Activated CD4-positive, alpha-beta T cell treated with anti-CD3 and anti-CD28 coated beads for 1 hour (primary cell): ENCODE measurements at places on chromosomes 2 and 18.

DNA sequence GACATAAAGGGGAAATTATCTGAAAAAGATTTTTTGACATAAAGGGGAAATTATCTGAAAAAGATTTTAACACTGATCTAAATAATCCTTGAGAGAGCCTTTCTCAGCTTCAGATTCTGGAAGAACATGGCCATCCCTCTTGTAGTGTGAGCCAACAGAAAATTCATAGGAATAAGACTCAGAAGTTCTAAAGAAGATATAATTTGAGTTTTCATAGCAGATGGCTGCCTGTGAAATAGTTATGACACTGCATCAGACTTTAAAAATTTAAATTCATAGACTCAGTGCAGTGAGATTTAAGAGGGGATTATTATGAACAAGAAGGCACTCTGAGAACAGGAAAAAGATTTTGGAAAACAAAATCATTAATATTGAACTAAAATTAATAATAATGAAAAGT lies 50.6 kb downstream of the NCOA1 start:
- no peak for DNase-seq

DNA sequence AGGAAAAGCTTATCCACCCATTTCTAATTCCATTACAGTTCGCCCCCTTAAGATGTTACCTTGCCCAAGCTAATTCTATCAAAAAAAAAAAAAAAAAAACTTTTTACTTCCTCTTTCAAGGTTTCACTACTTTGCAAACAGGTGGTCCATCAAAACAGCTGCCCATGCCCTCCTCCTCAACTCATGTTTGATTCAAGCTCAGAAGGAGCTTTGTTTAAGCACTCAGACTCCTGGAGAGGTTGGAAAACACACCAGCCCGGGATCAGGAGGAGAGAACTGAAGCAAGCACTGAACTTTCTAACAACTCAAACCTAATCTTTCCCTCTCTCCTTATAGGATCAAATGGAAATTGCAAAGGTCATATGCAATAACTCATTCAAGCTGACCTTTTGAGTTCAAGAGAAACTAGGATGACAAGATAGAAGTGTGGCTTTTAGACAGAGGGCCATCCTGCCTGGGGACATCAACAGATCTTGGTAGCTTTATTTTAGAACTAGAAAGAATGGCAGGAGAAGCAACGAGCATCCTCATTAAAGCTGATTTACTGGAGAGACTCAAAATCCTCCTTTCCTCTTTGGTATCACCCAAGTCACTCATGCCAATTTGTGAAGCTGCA lies 28.3 kb upstream of the FZD7 start:
- DNase-seq, result no peak

- no peak for DNase-seq
Observed at GRCh38 chr2:238964544-238965067, 116.7 kb downstream of the TWIST2 start.

- no peak for DNase-seq
Observed at GRCh38 chr2:240436683-240437550, 1.5 kb downstream of the GPC1 start.

GRCh38 chr2:176768185-176768584 lies 444.4 kb upstream of the HNRNPA3 start:
- no peak for DNase-seq

GRCh38 chr2:27829791-27830190 lies 58.3 kb downstream of the MRPL33 start:
- DNase-seq, result no peak

- no peak for DNase-seq
Observed at GRCh38 chr2:129734343-129735034, 245.0 kb upstream of the RAB6C start.

GRCh38 chr2:15145046-15145817 lies 415.9 kb downstream of the NBAS start:
- no peak for DNase-seq

DNA sequence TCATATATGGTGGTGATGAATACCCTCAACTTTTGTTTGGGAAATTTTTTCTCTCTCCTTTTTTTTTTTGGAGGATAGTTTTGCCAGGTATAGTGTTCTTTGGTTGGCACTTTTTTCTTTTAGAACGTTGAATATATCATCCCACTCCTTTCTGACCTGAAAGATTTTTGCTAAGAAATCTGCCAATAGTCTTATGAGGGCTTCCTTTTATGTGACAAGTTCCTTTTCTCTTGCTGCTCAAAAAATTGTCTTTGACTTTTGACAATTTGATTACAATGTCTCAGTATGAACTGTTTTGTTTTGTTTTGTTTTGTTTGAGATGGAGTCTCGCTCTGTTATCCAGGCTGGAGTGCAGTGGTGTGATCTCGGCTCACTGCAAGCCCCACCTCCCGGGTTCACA lies 21.5 kb downstream of the GNAL start:
- DNase-seq, result no peak

- DNase-seq, result no peak
Observed at GRCh38 chr2:8636041-8636491, 45.8 kb upstream of the ID2 start.
